ENCODE measurements at places on chromosomes 16 and 17.

GRCh38 chr17:80664217-80664790 lies 119.7 kb downstream of the RPTOR start:
- DNase-seq = peak; percentile 35

DNA sequence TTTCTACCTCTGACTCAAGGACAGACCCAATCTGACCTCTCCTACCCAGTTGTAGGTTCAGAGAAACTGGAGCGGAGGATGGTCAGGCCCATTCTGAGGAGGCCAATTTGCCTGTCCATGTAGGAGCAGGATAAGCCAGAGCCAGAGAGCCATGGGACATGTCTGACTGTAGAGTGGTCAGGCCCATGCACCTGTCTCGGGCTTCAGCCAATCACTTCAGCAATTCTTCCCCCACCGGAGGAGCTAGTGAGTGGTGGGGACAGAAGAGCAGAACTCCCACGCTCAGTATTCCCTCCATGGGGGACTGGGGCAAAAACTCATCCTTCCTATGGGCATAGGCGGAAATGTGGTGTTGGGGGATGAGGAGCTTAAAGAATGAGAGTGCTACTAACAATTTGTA lies 14.3 kb downstream of the DCAF7 start:
- no peak for DNase-seq

DNA sequence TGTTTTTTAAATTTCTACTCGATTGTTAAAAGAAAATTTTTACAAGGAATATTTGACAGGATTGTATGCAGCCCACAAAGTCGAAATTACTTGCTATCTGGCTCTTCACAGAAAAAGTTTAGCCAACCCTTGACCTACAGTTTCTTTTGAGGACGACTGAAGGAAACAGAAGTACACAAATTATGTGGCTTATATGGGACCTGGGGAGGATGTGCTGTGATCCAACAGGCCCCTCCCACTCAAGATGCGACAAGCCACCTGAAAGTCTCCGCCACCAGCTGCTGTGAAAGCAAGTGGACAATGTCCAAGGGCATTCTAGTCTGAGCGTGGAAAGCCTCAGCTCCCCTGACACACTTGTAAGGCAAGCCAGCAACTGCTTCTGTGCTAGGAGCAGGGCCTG lies 42.4 kb upstream of the SLC25A19 start:
- DNase-seq = no peak

GRCh38 chr17:80146121-80147034 lies 550 bp downstream of the EIF4A3 start:
- peak; percentile 68 for DNase-seq

DNA sequence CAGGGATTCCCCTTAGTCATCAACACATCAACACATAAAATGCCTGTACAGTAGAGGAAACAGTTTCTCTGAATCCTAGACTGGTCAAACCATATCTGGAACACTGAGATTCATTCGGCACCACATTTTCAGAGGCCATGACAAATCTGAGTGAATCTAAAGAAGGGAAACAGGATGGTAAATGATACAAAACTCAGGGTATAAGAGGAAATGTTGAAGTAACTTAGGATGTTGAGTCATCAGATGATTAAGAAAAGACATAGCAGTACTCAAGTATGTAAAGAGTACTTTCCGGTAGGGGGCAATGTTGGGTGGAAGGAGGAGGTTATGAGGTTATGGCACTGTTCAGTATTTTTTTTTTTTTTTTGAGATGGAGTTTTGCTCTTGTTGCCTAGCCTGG lies 358.5 kb upstream of the PMFBP1 start:
- no peak for DNase-seq

- DNase-seq = no peak
These were observed 30.8 kb downstream of the ADCY9 start for GRCh38 chr16:4085405-4085970.

DNA sequence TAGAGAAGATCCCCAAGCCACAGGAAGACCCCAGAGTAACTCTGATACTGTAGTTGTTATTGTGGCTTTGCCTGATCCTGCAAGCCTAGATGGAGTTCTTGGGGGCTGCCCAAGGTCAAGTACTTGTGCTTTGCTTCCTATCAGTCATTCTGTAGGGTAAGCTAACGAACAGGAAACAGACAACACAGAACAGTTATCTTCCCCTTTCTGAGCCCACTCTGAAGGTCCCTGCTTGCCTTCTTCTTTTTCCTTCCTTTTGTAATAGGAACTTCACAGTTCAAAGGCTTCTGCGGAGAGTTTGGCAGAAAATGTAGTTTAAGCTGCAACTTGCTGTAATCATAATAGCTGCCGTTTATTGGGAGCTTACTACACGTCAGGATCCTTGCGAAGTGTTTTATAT lies 494.1 kb upstream of the ERCC4 start:
- DNase-seq = no peak

- DNase-seq = no peak
These were observed 38.2 kb upstream of the GNG13 start for GRCh38 chr16:838741-839140.

DNA sequence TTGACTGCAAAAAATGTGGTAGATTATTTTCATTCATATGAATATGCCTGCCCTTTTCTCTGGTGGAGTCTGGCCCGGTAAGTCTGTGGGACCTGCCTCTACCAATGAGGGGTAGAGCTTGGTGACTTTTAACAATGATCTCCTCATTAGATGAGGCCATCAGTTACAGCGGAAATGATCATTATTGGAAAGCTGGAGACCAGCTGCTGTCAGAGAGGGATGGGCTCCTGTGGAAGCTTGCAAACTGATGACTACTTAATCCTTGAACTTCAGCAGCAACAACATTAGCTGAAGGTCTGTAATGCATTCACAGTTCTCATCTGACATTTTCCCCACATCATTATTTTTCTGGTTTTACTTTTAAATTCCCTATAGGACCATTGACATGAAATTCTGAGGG lies 194.1 kb downstream of the CDH13 start:
- no peak for DNase-seq

- DNase-seq = no peak
These were observed 6.5 kb upstream of the RAP1GAP2 start for GRCh38 chr17:2789700-2790099.

DNA sequence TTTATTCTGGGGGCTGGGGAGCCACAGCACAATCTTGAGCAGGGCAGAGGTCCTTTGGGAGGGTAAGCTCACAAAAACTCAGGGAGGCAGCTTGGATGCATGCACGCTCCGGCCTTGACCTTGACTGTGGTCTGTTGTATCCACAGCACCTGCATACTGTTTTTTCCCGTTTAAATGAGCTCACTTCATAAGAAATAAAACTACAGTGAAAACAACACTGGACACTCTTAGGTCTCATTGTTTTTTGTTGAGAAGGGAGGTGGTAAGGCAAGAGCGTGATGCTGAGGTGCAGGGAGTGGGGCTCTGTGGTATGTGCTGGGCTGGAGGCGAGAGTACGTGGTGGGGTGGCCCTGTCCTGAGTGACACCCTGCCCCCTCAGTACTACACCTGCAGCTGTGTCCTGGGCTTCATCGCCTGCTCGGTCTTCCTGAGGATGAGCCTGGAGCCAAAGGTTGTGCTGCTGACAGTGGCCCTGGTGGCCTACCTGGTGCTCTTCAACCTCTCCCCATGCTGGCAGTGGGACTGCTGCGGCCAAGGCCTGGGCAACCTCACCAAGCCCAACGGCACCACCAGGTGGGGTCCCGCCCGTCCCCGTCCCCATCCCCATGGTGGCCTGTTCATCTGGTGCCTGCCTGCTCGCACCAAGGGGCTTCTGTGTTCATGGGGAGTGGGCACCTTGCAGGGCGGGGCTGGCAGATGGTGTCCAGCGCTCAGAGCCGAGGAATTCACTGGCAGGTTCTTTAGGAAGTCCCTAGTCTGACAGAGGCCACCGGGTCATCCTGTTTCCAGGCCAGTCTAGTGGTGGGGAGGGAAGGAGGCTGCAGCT lies 44.2 kb downstream of the ADCY7 start:
- DNase-seq = no peak

DNA sequence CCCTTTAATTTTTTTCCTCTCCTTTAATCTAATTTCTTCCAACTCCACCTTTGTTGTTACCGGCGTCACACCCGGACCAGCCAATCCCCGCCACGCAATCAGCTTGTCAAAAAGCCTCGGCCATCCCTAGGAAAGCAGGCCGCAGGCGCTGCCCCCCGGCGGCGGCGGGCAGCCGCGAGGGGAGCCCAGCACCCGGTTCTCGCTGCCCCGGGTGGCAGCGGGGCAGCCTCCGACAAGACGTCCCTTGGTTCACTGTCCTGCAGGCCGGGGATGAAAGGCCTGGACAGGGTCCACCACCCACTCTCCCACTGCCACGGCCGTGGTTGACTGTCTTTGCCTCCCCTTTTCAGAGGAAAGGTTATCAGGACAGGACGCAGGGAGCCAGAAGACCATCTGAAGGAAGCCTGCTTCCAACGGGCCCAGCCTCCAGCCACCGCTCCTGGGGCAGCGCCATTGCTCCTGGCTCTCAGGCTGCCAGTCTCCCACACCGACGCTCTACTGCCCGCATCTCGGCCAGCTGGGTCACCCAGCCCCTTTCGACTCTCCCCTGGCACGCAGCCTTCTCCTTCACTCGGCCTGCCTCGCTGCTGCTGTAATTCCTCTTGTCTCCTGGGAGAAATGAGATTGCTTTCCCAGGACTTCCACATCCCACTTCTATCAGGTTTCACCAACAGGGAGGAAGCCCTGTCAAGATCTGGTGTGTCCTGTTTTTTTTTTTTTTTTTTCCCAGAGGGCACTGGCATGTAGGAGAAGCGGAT lies 2.8 kb upstream of the UBTF start:
- DNase-seq = peak; percentile 88

DNA sequence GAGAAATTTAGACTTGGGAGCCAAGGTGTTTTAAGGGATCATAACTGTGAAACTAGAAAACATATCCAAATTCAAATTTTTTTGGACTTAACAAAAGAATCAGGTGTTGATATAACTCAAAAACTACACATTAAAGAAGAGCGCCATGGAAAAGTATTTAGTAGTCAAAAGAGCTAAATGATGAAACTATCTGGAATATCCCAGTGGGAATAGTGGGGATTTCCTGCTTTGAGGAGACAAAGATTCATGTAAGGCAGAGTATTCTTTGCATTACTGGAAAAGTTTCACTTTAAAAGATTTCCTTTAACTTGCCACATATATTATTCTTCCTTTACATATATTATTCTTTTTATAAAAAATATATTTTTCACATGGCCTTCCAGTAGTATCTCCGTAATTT lies 40.3 kb upstream of the VPS4A start:
- DNase-seq = no peak

- DNase-seq = peak; percentile 60
These were observed 40.7 kb upstream of the DLX4 start for GRCh38 chr17:49928126-49928800.

GRCh38 chr17:49633762-49634484 lies 44.0 kb downstream of the SPOP start:
- DNase-seq = peak; percentile 36

DNA sequence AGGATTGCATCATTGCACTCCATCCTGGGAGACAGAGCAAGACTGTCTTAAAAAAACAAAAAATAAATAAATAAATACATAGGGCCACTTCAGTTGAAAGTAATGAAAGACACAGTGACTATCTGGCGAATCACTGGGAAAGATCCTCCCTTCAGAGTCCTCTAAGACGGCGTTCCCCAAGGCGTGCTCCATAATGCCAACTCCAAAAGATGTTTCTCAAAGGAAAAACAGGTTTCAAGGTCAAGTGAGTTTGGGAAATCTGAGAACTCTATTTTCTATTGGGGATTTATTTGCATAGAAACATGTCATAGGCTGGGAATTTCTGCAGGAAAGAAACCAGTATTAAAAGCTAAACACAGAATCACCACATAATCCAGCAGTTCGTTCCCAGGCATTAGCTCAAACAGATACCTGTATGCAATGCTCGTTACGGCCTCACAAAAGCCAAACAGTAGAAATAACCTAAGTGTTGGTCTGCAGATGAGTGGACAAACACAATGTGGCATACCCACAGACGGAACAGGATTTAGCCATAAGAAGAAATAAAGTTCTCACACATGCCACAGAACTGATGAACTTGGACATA lies 7.9 kb downstream of the KLHDC4 start:
- DNase-seq = no peak

DNA sequence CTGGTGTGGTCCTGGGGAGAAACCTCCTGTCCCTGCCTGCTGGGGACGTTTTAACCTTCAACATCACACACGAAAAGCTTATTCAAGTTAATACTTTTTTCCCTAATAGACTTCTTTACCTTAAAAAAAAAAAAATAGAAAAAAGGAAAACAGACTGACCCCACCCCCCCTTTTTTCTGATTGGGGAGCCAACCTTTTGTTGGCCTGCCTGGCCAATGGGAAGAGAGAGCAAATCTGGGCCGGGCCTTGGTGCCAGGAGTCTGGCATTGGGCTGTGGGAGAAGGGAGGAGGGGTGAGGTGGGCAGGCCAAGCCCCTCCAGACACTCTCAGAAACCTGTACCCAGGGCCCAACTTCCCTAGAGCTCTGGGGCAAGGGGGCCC lies 3.0 kb downstream of the CBX8 start:
- peak; percentile 67 for DNase-seq

GRCh38 chr16:28311913-28312312 lies 19.6 kb downstream of the SBK1 start:
- no peak for DNase-seq

DNA sequence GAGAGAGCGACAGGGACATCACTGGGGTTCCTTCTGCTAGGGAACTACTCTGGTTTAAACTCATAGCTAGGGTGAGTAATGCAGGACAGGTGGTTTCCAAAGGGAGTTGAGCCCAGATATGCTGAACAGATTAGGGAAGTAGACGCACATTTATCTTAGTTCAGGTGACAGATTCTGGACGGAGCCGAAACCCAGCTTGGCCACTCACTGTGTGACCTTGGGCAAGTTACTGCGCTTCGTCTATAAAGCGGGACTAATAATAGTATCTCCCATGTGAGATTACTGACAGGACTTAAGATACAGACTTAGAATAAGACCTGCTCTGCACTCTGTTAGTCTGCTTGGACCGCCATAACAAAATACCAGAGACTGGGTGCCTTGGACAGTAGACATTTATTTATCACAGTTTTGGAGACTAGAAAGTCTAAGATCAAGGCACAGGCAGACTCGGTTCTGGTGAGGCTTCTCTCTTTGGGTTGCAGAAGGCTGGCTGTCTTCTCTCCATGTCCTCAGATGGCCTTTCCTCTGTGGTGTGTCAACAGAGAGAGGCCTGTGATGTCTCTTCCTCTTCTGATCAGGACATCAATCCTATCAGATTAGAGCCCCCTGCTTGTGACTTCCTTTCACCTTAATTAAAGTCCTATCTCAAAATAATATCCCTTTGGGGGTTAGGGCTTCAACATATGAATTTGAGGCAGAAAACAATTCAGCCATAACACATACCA lies 12.1 kb downstream of the SCNN1G start:
- no peak for DNase-seq

DNA sequence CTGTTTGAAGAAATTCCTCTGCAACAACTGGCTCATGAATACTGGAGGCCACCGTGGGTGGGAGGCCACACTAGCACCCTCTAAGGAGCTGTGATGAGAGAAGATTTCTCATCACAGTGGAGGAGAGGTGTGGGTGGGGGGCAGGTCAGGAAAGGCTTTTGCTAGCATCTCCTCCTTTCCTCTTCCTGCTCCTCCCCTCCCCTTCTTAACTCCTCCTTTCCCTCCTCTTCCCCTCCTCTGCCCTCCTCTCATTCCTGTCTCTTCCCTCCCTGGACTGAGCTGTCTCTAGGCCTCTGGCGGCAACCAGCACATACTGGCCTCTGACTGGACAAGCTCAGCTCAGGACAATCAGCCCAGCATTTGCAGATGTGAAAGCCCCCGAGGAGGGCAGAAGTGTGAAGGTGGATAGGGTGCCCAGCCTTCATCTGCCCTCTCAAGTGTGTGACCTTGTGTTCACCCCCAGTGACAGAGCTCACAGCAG lies 19.0 kb upstream of the LHX1 start:
- DNase-seq = no peak

- DNase-seq = no peak
These were observed 77.2 kb downstream of the AATF start for GRCh38 chr17:37025847-37026530.

GRCh38 chr16:57574646-57575467 lies 32.4 kb downstream of the ADGRG5 start:
- no peak for DNase-seq
